ENCODE measurements at places on chromosomes 16 and 17. TPM values are rescaled to one million over a fixed set of nuclear protein-coding genes. Genes with fewer than 3 reads are reported as not detected.
A peak's percentile ranks its signal among the peaks of the same experiment; 100 is the strongest.

RBFOX1 gene
- 0.29 TPM for total RNA-seq

DNA sequence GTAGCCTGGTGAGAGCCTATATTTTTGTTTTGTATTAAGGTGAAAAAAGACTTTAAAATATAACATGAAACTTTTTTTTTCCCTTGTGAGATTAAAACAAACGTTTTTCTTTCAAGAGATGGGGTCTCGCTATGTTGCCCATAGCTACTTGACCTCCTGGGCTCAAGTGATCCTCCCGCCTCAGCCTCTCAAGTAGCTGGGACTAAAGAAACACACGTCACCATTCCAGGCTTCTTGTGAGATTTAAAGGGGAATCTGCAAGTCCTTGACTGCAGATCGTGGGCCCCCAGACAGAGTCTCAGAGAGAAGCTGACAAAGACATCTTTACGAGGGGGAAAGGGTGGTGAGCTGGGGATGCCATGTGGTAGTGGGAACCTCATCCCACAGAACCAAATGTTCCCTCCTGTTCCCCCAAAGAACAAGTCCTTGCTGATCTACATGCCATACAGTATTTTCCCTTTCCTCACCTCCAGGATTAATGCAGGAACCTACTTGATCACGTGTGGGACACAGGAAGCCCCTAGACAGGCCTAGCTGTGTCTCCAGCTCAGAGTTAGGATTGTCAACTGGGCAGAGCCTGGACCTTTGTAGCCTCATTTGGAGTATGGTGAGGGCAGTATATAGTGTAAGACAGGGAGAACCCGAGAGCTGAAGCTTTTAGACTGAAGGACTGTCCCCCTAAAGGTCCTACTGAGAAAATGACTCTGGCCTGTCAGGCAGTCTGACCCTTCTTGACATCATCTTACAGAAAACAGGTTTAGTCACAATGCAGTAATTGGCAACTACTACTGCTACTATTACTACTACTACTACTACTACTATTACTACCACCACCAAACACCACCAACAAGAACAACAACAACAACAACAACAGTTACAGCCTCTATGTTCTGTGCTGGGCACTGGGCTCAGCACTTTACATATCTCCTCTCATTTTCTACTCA, 4.1 kb downstream of the MAP3K14 start:
- no peaks in the 10 kb centered on the region for H3K27me3 ChIP-seq
- DNase-seq: no peak
- peaks cover 54% of the 10 kb centered on the region for H3K4me1 ChIP-seq
- H3K27ac ChIP-seq: no peak overlapping the region
- no peak overlapping the region for H3K4me3 ChIP-seq

SLC52A1 gene
- total RNA-seq: not detected

GRCh38 chr17:42944211-42944610, 20.0 kb downstream of the AARSD1 start:
- H3K4me3 ChIP-seq: no peak overlapping the region
- no peaks in the 10 kb centered on the region for H3K4me1 ChIP-seq
- no peaks in the 10 kb centered on the region for H3K27me3 ChIP-seq
- peaks cover 3% of the 10 kb centered on the region for H3K36me3 ChIP-seq
- no peak overlapping the region for H3K27ac ChIP-seq

RAB11FIP4 gene
- total RNA-seq: 65.5 TPM

DNA sequence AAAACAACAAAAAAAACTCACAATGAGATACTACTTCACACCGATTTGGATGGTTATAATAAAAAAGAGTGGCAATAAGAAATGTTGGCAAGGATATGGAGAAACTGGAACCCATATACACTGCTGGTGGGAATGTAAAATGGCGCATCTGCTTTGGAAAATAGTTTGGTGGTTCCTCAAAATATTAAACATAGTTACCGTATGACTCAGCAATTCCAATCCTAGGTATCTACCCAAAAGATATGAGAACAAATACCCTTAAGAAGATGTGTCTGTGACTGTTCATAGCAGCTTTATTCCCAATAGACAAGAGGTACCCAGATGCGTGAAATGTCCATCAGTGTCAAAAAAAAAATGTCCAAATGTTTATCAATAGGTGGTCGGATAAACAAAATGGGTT, 7.2 kb downstream of the CPPED1 start:
- H3K36me3 ChIP-seq: peaks cover 4% of the 10 kb centered on the region
- H3K27me3 ChIP-seq: no peaks in the 10 kb centered on the region
- no peak overlapping the region for H3K4me3 ChIP-seq
- peaks cover 4% of the 10 kb centered on the region for H3K4me1 ChIP-seq
- no peak for DNase-seq

SF3B3 gene
- total RNA-seq: 379 TPM

DNA sequence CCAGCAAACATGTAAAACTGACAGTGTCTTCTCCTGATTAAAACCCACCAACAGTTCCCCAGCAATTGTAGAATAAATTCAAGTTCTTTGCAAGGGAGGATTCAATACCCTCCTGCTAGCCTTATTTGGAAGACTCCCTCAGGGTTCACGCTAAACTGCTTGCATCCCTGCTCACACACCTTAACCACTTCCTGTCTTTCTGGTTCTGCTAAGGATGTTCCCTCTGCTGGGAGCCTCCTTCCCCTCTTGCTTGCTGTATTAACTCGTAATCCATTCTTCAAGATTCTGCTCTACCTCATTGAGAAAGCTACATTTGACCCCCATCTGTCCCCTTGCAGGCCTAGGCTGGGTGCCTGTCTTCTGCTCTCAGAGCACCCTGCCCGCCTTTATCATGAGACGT, 2.3 kb upstream of the SHISA6 start:
- no peak for DNase-seq
- no peaks in the 10 kb centered on the region for H3K4me1 ChIP-seq
- H3K27me3 ChIP-seq: peaks cover 72% of the 10 kb centered on the region
- no peak overlapping the region for H3K27ac ChIP-seq
- H3K4me3 ChIP-seq: no peak overlapping the region

- peaks cover 16% of the 10 kb centered on the region for H3K4me1 ChIP-seq
- no peak for DNase-seq
- H3K27ac ChIP-seq: no peak overlapping the region
- peaks cover 84% of the 10 kb centered on the region for H3K27me3 ChIP-seq
- no peaks in the 10 kb centered on the region for H3K36me3 ChIP-seq
Observed at GRCh38 chr17:73166731-73167581, 2.1 kb downstream of the SSTR2 start.

DNA sequence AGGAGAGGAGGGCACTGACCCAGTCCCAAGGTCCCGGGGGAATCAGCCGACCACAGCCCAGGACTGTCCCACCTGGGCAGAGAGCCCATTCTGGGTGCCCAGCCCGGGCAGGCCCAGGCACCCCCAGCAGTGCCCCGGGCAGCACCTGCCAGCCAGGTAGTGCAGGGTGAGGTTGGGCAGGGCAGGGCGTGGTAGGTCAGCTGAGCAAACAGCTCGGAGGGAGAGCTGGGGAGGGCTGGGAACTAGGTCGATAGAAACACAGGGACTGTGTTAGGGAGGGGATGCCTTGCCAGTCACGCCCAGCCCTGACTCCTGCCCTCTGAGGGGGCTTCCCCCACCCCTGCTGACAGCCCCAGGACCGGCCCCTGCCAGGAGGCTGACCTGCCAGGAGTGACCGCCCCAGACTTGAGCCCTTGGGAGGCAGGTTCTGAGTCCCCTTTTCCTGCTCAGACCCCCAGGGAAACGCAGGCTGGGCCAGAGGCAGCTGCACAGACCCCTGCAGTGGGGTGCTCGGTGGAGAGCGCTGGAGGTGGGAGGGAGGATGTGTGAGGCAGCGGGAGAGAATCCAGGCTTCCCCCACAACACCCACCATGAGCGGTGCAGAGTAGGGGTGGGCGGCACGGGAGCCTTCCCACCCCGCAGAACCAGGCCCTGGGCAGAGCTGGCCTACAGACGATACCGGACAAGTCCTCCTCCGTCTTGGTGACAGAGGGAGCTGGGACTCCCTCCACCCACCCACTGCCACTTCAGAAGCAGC, 4.7 kb downstream of the HS3ST6 start:
- H3K27me3 ChIP-seq: peaks cover 32% of the 10 kb centered on the region
- no peaks in the 10 kb centered on the region for H3K36me3 ChIP-seq
- H3K4me3 ChIP-seq: no peak overlapping the region
- no peak for DNase-seq
- H3K4me1 ChIP-seq: peaks cover 13% of the 10 kb centered on the region

MGAT5B gene
- 2.8 TPM for total RNA-seq

C16orf92 gene
- total RNA-seq: not detected

DNA sequence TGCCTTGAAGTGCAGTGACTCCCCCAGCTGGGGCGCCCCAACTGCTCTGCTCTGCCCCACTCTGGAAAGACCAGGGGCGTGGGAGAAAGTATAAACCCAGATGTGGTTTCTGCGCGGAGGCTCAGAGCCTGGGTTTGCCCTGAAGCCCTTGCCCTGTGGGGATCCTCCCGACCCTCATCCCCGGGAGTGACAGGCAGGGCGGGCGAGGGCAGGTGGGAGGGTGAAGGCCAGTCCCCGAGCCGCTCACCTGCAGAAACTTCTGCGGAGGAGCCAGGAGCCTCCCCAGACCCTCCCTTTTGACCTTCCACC, 3.8 kb downstream of the TPSD1 start:
- no peak for DNase-seq
- H3K4me1 ChIP-seq: no peaks in the 10 kb centered on the region
- H3K27me3 ChIP-seq: peaks cover 20% of the 10 kb centered on the region

GRCh38 chr16:17448640-17449638, 21.8 kb downstream of the XYLT1 start:
- no peak overlapping the region for H3K27ac ChIP-seq
- DNase-seq: no peak
- no peaks in the 10 kb centered on the region for H3K27me3 ChIP-seq
- no peaks in the 10 kb centered on the region for H3K36me3 ChIP-seq

KRT20 gene
- not detected for total RNA-seq

DNA sequence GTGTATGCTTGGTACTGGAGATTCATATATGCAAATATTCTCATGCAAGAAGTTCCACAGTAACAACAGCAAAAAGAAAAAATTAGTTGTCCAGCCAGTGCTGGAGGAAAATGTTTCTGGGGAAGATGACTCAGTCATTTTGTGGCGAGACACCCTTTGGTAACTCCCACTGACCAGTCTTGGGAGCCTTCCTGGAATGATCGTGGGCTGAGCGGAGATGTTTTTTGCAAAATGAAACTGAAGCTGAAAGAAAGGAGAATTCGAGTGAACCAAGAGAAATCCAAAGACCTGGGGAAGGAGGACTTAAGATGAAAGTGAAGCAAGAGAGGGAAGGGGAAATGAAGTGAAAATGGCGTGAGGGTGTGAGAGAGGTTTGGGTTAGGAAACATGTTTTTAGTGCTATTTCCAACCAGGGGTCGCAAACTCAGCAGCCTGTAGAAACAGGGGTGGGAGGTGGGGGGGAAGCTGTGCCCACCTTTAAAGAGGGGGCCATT, 5.2 kb downstream of the ITPRIPL2 start:
- no peak for DNase-seq
- no peaks in the 10 kb centered on the region for H3K36me3 ChIP-seq
- H3K27ac ChIP-seq: no peak overlapping the region

DNA sequence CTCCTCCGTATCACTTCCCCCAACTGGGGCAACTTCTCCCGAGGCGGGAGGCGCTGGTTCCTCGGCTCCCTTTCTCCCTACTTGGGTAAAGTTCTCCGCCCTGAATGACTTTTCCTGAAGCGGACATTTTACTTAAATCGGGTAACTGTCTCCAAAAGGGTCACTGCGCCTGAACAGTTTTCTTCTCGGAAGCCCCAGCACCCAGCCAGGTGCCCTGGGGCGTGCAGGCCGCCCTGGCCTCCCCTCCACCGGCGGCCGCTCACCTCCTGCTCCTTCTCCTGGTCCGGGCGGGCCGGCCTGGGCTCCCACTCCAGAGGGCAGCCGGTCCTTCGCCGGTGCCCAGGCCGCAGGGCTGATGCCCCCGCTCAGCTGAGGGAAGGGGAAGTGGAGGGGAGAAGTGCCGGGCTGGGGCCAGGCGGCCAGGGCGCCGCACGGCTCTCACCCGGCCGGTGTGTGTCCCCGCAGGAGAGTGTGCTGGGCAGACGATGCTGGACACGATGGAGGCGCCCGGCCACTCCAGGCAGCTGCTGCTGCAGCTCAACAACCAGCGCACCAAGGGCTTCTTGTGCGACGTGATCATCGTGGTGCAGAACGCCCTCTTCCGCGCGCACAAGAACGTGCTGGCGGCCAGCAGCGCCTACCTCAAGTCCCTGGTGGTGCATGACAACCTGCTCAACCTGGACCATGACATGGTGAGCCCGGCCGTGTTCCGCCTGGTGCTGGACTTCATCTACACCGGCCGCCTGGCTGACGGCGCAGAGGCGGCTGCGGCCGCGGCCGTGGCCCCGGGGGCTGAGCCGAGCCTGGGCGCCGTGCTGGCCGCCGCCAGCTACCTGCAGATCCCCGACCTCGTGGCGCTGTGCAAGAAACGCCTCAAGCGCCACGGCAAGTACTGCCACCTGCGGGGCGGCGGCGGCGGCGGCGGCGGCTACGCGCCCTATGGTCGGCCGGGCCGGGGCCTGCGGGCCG, 1.6 kb downstream of the HIC1 start:
- DNase-seq: peak; percentile 44
- H3K4me1 ChIP-seq: peaks cover 5% of the 10 kb centered on the region
- no peak overlapping the region for H3K27ac ChIP-seq

- no peak for DNase-seq
- H3K4me3 ChIP-seq: no peak overlapping the region
- H3K4me1 ChIP-seq: peaks cover 7% of the 10 kb centered on the region
- no peaks in the 10 kb centered on the region for H3K27me3 ChIP-seq
Observed at GRCh38 chr17:32970281-32970680, 21.4 kb upstream of the SPACA3 start.

PERCC1 gene
- 7.1 TPM for total RNA-seq

CCL4L2 gene
- total RNA-seq: not detected

SLC38A8 gene
- total RNA-seq: 0.80 TPM

CNTD1 gene
- not detected for total RNA-seq

- H3K4me1 ChIP-seq: peaks cover 5% of the 10 kb centered on the region
- H3K27ac ChIP-seq: no peak overlapping the region
- DNase-seq: no peak
- no peaks in the 10 kb centered on the region for H3K27me3 ChIP-seq
- no peak overlapping the region for H3K4me3 ChIP-seq
Observed at GRCh38 chr16:27723711-27724481, 174.0 kb downstream of the KATNIP start.
